ENCODE measurements at places on chromosomes 16 and 17.
A peak's percentile ranks its signal among the peaks of the same experiment; 100 is the strongest.

DNA sequence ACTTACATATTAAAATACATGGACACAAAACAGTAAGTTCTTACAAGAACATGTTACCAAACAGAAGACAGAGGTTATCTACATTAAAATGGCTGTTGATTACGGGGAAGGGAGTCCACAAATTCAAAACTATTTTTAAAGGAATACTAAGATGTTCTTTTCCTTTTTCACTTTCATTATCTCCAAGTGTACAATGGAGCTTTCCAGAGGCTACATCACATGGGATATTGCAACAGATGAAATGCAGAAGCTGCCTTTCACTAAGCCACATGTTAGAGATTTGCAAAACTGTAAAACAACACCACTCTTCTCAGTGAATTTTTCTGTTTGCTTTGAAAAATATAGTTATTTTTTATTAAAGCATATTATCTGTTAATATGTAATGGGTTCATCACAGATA lies 53.6 kb downstream of the XPO6 start:
- no peak for DNase-seq

DNA sequence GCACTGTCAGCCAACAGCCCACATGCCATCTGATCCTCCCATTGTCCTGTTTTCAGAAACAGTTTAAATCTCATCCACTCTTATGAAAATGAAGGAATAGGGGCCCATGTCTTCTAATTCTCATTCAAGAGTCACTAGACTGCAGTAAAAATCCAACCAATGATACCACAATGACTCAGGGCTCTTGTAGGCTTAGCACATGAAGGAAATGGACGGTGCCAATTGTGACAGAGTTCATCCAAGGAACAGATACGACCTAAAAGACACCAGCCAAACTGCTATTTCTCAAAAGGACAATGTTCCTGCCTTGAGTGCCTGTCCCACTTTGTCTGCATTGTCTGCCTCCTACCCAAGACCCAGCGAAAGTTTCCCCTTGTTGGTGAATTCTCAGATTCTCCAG lies 204.8 kb upstream of the COX10 start:
- DNase-seq, result no peak

DNA sequence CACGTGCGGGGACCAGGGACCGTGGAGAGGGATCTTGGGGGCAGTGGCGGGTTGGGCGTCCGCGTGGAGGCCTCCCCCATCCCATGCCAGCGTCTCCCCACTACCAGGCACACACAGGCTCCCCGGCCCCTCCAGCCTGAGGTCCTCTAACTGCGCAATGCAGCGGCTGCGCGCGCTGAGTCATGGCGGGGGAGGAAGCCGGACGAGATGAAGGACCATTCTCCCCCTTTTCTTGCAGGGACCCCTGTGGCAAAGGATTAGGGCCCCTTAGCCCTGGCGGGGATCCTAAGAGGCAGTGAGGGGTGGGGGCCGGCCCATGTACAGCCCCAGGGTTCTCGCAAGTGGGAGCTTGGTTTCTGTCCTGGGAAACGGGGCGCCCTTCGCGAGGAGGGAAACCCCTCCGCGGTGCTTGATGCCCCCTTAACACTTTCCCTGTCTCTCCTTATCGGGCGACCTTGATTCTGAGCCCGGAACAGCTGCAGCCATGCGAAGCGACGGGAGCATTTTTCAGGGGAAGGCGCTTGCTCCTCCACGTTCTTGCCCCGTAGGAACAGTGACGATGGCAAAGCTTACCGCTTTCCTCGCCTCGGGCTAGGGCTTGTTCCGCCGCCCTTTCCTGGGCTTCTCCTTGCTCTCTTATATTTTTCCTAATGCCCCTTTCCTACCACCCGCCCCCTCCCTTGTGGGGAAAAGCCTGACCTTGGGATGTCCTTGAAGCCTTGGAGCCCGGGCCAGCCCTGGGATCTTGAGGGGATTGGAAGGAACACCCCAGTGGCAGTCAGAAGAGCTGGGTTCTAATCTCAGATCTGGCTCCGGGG lies 592 bp downstream of the ALDOA start:
- no peak for DNase-seq

DNA sequence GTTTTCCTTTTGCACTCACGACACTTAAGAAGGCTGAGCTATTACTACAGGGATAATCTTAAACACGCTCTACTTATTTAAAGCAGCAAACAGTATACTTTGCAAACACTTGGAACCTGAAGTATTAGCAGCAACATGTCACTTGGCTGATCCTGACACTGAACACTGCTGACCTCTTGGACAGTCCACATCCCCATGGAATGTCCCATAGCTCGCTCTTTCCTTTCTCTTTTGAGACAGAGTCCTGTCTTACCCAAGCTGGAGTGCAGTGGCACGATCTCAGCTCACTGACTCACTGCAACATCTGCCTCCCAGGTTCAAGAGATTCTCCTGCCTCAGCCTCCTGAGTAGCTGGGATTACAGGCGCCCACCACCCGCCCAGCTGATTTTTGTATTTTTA lies 26.4 kb downstream of the SMYD4 start:
- no peak for DNase-seq

DNA sequence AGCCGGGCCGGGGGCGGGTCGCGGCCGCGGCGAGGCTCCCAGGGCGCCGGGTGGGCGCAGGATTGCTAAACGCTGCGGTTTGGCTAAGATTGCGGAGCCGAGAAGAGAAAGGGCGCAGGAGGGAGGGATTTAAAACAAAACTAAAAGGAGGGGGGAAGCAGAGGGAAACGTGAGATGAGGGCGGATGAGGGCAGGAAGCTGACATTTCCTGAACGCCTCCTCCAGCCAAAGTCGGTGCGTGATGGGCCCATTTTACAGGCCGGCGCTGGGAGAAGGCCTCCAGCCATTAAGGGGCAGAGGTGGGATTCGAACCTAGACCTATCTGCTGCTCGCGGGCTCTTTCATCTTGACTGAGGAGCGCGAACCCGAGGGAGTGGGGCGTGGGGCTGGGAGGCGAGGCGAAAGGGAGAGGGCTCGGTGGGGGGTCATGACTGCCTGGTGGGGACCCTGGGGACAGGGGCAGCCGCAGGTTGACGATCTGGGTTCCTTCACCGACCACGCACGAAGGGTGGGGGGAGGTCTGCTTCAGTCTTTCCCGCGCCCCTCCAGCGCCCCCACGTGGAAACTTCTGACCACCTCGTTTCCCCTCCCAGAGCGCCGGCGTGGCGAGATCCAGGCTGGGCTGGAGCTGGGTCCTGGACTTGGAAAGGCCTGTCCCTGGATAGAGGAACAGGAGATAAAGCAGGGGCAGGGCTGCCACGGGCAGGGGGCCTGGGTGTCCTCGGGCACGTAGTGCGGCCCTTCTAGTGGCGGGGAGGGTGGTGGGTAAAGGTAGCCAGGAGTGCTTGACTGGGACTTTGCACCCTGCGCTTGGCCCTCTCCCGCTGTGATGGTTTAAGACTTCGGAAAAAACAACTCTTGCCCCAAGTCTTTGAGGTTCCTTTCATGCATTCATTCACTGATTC lies 3.8 kb upstream of the TAC4 start:
- DNase-seq, result peak; percentile 71

- no peak for DNase-seq
Observed at GRCh38 chr17:42559075-42559474, 2.9 kb upstream of the COASY start.

DNA sequence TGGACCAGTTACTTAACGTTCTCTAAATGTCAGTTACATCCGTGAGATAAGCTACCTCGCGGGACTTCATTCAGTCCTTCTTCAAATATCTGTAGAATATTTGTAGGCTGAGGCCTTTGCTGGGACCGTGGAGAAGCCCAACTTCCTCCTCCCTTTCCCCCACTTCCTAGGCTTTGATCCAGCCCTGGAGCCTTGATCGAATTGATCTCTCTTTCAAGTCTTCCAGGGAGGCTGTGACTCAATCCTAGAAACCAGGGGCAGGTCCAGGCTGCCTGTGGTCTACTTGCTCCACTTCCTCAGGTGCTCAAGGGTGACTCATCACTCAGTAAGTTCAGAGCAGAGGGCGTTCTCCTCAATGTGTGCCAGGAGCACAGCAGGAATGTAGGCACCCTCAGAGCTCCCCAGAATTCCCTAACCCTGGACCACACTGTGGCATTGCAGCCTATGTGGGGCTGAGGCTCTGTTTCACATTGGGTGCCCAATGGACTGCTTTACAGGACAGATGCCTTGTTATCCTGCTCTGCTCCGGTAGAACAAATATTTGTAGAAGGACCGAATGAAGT lies 11.2 kb upstream of the CEP20 start:
- DNase-seq, result no peak

DNA sequence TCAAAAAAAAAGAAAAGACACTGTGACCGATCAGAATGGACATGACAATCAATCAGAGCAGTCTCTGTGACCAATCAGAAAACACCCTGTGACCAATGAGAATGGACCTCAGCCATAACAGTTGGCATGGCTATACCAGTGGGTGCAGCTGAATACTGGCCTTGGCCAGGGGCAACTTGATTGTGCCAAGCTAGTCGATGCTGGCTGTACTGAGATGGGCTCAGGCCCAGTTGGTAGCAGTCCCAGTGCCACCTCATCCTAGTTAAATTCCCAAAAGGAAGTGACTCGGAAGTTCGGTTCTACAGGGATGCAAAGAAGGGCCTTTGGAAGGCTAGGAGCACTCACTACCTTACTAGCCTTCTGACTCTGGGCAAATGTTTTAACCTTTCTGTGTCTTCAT lies 37.2 kb upstream of the BCO1 start:
- no peak for DNase-seq

DNA sequence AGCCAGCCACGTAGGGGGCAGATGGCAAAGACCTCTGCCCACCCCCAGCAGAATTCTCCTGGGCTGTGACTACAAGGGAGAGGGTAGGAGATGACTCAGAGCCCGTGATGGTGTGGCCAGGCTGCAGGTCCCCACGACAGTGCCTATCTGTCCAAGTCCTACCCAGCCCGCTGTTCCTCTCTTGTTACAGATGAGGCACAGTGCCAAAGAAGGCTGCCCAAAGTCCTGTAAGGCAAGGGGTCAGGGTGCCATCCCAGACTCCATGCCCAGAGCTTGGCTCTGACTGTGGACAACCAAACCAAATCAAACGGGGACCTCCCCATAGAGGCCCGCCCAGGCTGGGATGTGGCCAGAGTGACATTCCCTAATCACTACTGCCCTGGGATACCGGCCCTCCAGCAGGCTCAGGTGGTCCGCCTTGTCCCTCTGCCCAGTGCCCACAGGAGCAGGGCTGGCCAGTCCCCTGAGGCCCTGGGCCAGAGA lies 12.6 kb upstream of the BCAR1 start:
- peak; percentile 88 for DNase-seq

- DNase-seq, result no peak
Observed at GRCh38 chr17:28372945-28373274, 1.4 kb downstream of the SARM1 start.

GRCh38 chr17:80839970-80840369 lies 151.7 kb upstream of the CHMP6 start:
- DNase-seq, result no peak

GRCh38 chr16:77782694-77783093 lies 5.7 kb upstream of the VAT1L start:
- no peak for DNase-seq

DNA sequence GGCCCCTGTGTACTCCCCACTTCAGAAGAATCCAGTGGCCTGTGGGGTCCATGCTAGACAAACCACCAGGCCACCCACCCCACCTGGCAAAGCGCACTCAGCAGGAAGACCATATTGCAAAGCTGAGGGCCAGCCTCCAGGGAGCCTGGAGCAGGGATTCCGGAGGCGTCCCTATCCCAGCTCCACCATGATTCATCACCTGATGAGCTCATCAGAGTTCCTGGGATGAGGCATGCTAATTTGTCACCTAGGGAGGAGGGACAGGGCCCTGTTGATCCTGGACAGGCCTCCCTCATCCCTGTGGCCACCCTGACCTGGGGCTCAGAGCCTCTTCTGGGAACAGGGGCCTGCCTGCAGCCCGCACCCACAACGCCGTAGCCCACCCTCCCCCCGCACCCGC lies 131.6 kb upstream of the PLCG2 start:
- DNase-seq, result no peak

- DNase-seq, result no peak
Observed at GRCh38 chr17:77107506-77108433, 33.0 kb upstream of the SEC14L1 start.

DNA sequence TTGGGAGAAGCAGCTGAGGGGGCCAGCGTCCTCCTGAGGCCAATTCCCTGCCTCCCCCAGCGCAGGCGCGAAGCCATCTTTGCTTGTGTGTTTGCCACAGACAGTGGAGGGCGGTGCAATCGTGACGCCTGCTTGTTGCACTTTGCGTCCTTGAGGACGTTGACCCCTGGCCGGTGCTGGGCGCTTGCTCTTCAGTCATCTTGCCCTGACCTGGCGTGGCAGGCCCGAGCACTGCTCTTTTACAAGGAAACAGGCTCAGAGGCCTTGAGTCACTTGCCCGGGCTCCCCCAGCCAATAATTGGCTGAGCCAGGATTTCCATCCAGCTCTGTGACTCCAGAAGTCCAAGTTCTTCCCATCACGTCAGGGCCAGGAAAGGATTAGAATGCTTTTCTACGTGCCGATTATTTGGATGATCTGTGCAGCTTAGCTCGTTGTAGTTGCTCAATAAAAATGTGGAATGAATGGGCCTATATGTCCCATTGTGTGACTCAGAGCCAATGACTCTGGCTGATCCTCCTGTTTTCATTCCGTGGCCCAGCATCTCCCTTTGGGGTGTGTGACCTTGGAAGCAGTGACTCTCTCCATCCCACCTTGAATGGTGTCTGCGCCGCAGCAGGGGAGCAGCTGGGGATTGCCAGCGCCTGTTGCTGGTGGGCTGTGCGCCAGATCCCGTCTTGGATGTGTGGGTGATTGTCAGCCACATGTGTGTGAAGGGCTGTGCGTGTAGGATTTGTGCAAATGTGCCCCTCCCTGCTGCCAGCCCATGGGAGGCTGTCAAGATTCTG lies 214.1 kb downstream of the SEC14L1 start:
- peak; percentile 79 for DNase-seq

DNA sequence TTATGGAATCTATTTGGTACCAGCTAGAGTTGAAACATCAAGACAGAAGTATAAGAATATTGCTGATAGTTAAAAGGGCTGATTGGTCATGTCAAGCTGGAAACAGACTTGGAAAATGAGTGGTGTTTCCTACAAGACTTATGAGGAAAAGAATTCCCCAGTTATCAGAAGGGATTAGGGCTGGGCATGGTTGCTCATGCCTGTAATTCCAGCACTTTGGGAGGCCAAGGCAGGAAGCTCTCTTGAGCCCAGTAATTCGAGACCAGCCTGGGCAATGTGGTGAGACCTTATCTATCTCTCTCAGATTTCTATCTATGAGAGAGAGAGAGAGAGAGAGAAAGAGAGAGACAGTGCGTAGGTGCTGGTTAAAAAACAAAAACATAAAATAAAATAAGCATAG lies 139.5 kb upstream of the PMFBP1 start:
- DNase-seq, result no peak

DNA sequence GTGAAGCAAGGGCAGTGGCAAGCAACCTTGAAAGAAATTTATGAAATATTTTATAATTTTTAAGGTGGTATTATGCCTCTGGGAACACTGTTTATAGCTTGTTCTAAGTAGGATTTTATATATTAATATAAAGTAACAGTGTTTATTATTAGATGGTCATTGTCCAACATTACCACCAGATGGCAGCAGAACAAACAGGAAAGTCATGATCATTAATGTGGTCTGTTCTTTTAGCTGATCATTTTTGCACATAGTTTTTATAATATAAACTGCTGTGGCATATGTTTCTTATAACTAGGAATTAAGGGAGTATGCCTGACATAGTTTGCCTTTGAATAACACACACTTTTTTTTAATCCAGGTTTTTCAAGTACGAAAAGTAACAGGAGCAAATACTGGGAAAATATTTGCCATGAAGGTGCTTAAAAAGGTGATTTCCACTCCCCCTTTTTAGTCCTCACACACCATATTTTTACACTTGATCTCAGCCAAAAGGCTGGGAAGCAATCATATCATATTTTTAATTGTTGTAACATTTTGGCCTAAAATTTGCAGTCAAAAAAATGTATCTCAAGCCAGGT lies 21.4 kb downstream of the RPS6KB1 start:
- no peak for DNase-seq

Data from tibial artery (tissue), 4 donors.